ENCODE measurements at places on chromosomes 6 and 20.

- no peak for DNase-seq
Observed at GRCh38 chr6:170111141-170111664, 179.7 kb downstream of the DLL1 start.

GRCh38 chr6:107509506-107509905 is 19.6 kb downstream of the SOBP start:
- DNase-seq, result no peak

DNA sequence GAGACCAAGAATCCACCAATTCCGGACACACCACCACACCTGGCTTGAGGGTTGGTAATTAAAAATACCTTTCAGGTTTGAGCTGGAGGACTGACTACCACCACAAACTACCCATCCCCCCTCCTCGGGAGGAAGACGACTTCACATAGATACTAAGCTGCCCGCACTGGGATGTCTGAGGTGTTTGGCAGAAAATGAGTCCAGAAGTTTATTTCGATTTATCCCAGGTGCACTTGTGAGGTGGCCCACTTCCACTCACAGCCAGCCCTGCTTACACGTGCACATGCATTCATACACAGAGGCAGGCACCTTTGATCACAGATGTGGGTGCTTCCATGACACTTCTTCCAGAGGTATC is 187.1 kb downstream of the ID4 start:
- no peak for DNase-seq

DNA sequence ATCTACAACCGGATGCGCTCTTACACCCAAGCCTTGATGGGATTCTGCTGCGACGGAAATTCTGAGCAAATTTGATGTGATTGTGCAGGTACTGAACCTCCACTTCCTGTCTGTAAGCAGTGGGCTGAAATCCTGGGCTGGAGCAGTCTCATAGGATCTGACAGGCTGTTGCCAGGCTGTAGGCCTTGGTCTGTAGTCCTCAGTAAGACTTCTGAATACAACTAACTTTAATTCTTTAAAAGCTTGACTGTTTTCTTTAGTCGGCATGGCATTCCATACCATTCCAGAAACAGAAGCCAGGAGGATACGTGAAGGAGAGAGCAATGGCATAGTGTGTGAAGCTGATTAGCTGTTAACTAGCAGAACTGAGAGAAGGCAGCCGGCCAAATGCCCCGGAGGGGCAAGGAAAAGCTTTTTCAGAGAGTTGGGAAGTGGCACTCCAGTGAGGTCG is 68.3 kb downstream of the ADTRP start:
- no peak for DNase-seq

- DNase-seq, result no peak
Observed at GRCh38 chr6:152904678-152905077, 78.2 kb downstream of the FBXO5 start.

DNA sequence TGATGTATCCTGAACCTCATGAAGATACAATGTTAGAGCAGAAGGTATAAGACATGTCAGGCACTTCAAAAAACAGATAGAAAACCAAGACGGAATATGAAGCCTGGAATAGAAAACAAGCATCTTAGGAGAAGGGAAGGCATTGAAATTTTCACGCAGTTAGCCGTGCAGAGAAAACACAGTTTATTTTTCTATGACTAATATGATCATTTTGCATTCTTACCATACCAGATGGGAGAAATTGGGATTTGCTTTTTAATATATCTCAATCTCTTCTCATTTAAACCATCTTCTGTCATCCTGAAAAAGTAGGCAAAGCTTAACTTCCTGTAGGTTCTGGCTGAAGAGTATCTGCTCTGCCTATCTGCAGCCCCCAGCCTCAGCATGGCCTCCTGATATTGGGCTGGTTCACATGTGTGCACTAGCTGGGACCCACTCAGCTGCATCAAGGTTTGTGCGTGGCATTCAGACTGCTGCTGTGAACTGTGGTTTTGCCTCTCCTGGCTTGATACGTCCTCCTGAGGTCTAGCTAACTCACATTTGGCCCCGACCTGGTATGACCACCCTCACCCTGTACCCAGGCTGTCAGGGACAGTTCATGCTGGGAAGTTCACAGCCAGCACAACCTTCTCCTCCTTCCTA is 392.5 kb upstream of the SASH1 start:
- DNase-seq, result no peak

- no peak for DNase-seq
Observed at GRCh38 chr20:50547964-50548363, 37.8 kb downstream of the PTPN1 start.

- no peak for DNase-seq
Observed at GRCh38 chr6:56906752-56907151, 48.2 kb upstream of the BEND6 start.

- DNase-seq, result no peak
Observed at GRCh38 chr6:133170602-133171001, 70.6 kb upstream of the EYA4 start.

GRCh38 chr6:17278289-17279063 is 2.7 kb upstream of the RBM24 start:
- no peak for DNase-seq

GRCh38 chr20:37921341-37921929 is 18.5 kb downstream of the VSTM2L start:
- DNase-seq, result no peak

DNA sequence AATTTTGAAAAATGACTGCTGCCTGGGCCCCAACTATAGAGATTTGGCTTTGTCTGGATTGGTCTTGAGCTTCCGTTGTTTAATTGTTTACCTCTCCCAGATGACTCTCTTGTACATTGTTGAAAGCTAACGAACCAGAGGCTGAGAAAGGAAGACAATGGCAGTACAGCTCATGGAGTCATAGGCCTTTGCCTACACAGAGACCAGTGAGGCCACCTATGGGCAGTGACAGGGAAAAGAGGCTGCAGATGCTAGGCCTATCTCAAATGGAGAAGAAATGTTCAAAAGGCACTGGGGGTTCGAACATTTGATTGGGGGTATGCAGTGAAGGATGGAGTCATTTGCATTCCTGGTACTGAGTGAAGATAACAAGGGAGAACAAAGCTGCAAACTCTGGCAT is 29.1 kb downstream of the OPN5 start:
- no peak for DNase-seq

DNA sequence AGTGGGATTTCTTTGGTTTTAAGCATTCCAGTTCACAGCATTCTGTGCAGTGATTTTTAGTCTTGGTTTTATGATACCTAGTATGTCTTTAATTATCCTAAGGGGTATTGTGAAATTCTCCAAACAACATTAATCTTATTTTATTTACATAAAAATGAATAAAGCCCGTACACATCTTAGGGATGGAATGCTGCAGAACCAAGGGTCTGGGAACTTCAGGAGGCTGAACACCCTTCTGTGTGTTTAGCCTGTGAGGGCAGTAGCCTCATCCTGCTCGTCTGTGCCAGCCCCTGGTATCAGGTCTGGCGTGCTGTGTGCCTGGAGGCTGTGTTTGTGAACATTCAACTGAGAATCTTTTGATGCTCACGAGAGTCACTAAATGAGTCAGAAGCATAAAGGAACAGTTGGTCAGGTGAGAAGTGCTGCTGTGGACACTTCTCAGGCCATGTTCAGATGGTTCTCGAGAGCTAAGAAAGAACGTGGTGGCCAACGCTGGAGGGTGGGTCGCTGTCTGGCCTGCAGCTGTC is 25.2 kb upstream of the C20orf204 start:
- no peak for DNase-seq

GRCh38 chr20:40679184-40679583 is 9.9 kb downstream of the MAFB start:
- DNase-seq, result no peak

DNA sequence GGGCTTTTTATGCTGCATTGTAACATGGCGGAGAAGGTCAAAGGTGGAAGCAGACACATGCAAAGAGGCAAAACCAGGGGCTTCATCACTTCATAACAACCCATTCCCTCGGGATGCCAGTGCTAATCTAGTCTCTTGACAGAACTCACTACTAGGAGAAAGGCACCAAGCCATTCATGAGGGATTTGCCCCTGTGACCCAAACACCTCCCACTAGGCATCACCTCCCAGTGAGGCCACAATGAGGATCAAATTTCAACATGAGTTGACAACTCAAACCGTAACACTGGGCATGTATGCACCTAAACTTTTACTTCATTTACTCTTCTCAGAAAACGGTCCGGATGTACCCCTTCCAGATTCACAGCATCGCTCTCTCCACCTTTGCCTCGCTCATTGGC is 61.9 kb downstream of the CDS2 start:
- DNase-seq, result no peak

GRCh38 chr6:47520282-47520681 is 42.7 kb downstream of the CD2AP start:
- no peak for DNase-seq

DNA sequence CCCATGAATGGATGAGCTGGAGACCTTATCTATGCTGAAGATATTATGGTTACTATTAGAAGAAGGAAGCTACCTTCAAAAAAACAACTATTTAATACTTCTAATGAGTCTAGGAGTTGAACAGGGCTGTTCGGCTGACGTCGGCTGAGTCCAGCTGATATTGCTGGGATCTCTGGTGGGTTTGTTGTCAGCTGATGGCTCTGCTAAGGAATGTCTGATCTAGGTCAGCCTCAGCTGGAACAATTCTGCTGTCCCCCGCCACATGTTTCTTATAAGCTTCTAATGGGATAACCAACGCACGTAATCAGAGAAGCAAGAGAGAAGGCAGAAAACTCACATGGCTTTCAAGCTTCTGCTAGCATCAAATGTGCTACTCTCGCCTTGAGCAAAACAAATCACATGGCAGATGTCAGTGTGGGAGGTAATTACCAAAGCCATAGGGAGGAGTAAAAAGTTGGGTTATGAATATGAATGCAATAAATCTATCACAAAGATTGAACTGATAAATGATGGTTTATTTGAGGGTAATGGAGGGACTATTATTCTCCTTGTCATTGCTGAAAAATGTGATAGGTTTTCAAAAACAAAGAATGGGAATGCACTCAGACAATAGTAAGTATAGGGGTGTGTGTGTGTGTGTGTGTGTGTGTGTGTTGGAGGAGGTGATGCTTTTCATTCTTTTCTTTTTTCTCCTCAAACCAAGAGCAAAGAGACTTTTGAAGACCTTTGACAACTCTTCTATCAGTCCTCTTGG is 71.5 kb downstream of the BTBD3 start:
- DNase-seq, result no peak

DNA sequence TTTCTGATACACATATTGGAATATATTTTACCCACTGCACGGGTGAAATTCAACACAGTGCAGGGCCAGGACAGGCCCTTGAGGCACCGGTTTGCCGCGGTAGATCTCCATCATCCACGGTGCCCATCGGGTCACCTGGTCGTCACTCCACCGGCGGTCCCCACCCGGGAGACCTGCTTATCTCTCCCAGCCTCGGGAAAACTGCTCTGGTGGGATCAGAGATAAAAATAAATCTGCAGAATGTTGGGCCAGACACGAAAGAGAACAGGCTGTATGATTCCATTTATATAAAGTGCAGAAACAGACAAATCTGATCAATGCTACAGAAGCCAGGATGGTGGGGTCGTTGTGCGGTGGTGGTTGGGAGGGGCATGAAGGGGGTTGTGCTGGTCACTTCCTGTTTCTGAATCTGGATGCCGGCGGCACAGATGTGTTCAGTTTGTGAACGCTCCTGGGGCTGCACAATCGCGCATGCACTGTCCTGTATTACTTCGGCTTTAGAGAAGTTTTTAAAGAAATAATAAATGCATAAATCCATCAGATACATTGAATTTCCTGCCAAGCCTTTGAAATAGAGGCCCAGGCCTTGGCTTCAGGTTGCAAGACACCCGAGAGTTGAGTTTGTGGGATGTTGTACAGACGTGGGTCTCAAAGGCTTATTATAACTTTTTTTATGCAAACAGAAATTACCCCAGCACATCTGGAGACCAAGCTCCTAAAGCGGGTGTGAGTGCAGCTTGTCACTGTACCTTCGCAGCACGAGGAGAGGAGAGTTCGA is 54.3 kb downstream of the ANKRD60 start:
- DNase-seq, result no peak

DNA sequence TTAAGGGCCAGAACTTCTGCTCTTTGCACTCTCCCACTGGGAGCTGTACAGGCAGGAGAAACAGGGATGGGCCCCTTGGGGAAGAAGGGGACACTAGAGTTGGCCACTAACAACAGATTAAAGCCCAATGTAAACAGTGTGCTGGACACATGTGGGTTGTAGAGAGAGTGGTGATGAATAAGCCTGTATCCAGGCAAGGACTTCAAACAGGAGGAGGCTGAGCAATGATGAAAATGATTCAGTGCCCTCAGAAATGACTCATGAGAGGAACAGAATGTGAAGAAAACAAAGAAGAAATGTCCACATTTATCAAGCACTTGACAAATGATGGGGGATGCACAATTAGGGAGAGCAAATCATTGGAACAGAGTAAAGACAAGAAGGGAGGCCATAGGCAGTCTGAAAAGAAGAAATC is 242.3 kb downstream of the TBX18 start:
- DNase-seq, result no peak

DNA sequence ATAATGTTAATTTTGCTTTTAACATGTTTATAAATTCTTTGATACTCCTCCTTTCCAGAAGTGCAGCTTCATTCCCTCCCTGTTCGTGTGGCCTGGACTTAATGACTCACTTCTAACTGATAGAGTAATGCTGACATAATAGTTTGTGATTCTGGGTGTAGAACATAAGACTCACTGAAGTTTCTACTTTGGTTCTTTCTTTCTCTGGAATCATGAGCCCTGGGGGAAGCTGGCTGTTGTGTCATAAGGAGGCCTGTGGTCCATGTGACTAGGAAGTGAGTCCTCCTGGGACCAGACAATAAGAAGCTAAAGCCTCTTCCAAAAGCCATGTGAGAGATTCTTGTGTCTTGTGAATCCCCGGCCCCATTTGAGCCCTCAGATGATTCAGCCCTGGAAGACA is 30.5 kb upstream of the HLA-G start:
- no peak for DNase-seq

DNA sequence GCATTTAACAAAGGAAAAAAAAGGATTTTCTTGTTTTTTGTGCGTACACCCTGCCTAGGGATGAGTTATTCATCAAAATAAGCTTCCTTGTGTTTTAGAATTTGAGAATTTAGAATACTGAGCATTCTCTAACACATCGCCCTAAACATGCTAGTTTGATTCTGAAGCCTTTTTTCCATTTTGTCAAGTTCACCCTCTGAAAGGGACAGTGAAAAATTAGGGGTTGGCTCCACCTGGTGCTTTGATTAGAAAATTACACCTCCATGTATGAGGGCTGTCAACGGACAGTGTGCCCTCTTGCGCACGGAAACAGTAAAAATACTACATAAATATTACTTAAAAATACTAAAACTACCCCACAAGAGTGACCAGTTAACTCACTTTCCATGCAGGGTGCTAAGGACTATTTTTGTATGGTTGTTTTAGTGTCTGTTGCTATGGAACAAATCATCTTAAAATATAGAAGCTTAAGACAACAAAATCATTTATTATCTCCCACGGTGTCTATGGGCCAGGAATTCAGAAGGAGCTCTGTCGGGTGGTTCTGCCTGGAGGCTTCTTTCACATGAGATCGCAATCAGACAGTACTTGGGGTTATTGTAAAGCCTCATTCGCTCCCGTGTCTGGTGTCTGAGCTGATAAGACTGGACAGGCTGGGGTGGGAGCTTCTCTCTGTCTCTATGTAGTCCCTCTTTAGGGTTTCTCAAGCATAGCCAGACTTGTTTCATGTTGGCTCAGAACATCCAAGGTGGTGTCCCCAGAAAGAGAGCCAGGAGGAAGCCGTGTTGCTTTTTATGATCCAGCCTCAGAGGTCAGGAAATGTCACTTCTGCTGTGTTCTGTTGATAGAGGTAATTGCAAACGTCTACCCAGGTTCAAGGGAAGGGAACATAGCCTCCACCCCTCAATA is 41.1 kb upstream of the TMEM170B start:
- DNase-seq, result no peak

- no peak for DNase-seq
Observed at GRCh38 chr6:124536842-124537191, 425.4 kb upstream of the RNF217 start.
